Progenitor cell of endocrine pancreas (in vitro differentiated cells): ENCODE measurements at places on chromosomes 16 and 17.

DNA sequence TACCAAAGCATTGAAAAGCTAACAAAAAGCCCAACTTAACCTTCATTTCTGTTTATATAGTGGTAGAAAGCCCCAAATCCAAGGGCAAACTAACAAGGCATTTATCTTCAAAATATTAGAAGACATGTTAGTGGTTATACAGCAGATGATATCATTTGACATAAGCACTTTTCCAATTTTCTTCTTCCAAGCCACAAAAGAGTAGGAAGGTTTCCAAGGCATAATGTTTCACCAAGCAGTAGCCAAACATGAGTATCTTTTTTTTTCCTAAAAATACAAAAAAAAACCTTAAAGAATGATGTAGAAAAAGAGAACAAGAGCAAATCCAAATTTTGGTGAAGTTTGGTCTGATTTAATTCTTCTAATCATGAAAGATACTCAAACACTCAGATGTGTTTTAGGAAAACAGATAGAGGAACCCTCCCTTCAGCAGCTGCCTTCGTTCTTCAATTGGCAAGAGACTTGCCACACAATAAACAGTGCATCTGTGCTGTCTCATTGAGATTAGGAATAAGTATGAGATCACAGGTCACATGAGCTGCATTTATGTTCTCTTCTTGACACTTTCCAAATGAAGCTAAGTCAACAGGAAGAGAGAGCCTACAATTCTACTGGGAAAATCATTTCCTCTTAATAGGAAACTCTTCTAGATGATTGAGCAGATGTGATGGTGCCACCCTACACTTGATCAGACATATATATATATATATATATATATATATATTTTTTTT lies 106.7 kb downstream of the TTC19 start:
- DNase-seq, result no peak

- DNase-seq, result no peak
These were observed 62.6 kb downstream of the ZFHX3 start for GRCh38 chr16:72985148-72985941.

DNA sequence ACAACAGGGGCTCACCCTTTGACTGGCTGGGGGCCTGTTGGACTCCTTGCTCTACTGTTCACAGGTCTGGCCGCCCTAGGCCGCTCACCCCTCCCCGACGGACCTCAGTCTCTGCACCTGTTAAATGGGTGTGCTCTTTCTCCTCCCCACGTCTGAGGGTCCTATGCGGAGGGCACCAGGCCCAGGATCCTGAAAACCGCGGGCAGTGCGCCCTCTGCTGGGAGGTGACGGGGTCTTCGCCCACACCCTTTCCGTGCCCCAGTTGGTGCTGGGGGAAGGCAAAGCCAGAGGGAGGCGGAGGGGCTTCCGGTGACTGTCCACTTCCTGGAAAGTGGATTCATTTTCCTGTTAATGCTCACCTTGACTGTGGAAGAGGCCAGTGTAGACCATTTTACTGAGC lies 1010.9 kb downstream of the KCNJ18 start:
- no peak for DNase-seq

GRCh38 chr17:5373112-5373511 lies 46.4 kb downstream of the NUP88 start:
- DNase-seq, result no peak

GRCh38 chr17:21177401-21177800 lies 36.6 kb downstream of the TMEM11 start:
- no peak for DNase-seq

DNA sequence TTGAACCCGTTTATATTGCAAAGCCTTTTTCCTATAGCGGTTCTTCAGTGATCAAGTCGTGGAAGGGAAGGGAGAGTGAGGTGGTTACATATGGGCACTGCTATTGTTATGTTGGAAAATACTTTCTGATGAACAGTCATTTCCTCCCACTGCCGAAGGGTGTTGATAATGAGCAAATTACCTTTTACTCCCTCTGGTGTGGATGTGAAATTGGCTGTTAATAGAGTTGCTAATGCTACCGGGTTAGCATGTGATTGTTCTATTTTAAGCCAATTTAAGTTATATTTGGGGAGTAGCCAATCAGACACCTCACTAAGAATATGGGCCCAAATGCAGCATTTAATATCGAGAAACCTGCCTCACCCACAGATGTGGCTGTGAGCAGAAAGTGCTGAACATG lies 15.6 kb upstream of the PMFBP1 start:
- no peak for DNase-seq

DNA sequence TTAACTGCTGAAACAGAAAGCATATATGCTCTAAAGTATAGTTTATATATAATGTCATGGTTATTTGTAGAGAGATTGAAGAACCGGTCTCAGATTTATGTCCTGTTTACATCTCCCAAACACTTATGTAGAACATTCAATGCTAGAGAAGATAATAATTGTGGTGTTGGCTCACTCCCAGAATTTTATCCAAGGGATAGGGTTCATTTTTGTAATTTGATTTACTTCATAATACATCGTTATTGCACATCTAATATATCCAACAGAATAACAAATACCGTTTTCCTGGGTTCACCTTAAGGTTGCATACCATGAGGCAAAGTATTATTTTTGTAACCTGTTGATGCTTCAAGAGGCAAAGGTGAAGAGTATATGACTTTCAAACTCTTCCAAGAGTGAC lies 202.8 kb upstream of the TBX2 start:
- DNase-seq, result no peak

DNA sequence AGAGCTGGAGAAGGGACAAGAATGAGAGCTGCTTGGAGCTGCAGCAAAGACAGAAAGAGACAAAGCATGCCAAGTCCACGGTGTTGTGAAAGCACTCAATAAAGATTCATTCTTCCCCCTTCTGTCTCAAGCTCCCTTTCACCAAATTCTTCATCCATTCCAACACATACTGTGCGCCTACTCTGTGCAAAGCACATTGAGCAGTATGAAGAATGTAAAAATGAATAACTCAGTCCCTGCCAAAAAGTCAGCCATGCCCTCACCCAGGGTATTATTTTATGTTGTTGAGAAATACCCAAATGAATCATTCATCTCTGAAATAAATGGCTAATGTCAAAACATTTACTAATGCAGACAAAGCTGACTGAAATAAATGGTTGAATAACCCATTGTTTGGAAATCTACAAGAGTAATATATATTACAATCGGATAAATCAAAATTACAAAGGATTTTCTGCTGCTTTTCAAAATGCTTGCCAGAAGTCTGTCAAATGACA lies 282.9 kb upstream of the IRX5 start:
- DNase-seq, result no peak

DNA sequence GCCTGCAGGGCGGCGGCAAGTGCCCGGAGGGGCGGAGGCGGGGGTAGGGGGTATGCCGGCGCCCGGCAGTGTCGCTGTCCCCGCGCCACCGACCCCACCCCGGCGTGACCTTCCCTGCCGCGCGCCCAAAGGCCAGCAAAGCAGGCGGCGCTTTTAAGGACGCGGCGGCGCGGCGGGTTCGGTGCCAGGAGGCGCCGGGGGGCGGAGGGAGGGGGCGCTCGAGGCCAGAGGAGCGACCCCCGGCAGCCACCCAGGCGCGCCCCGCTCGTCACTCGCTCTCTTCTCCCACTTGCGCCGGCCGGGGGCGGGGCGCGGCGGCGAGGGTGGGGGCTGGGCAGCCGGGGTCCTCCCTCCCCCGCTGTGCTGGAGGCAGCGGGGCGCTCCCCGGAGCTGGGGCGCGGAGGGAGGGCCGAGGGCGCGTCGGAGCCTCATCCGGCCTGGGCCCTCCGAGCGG lies 8.6 kb upstream of the BAHCC1 start:
- DNase-seq, result peak; percentile 49

DNA sequence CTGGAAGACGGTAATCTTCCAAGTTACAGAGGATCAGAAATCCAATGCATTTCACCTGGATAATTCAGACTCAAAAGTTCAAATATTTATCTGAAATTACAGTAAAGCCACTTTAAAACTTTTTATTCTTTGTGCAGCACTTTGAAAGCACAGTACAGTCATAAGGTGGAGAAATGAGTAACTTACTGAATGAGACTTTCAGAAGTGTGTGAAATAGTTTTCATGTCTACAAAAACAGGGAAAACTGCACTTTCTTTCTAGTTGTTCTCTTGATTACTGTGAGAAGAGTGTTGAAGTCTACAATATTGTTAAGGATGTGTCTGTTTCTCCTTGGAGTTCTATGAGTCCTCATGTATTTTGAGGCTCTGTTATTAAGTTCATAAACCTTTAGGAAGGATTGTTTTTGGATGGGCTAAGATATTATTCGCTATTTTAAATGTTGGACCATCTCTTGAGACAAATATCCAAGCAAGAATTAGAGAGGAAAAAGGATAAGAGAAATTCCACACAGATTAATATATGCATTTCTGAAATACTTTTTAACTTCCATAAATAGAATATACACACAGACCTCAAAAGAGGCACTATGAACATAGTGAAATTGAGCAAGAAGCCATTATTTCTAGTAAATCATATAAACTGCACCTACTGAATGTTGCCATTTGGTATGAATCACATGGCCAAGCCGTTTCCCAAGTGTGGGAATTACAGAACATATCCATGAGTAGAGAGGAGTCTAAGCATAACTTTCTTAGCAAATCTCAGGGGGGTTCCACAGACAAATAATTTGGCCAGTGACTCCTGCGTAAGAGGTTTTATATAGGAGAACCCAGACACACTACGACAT lies 83.6 kb upstream of the PLEKHM1 start:
- DNase-seq, result no peak

DNA sequence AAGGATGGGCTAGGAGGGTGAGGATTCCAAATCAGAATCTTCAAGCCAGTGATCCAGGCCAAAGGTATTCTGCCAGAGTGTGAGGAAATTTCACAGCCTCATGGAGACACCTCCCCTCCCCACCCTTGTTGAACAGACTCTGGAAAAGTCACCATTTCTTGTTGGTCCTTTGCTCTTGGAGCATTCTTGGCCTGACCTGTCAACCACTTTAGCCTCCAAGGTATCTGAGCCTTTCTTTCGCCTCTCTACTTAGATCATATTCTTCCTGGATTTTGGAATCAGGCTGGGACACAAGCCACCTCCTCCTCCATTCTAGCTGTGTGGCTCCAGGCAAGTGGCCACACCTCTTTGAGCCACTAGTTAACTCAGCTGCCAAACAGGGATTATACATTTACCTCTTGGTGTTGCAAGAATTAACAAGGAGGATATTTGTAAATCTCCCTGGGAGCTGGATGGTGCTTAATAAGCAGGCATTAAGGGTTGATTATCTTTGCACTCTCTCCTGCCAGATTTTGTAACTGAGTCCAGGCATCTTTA lies 193.5 kb downstream of the WWOX start:
- no peak for DNase-seq

- peak; percentile 64 for DNase-seq
These were observed 5.9 kb downstream of the CTF1 start for GRCh38 chr16:30902029-30902972.

- DNase-seq, result peak; percentile 76
These were observed at the start of gene ITGB4 for GRCh38 chr17:75720656-75721462. ITGB4 (plus strand) TSS chr17:75721459; CDS start chr17:75724704, 3,245 bp downstream.

DNA sequence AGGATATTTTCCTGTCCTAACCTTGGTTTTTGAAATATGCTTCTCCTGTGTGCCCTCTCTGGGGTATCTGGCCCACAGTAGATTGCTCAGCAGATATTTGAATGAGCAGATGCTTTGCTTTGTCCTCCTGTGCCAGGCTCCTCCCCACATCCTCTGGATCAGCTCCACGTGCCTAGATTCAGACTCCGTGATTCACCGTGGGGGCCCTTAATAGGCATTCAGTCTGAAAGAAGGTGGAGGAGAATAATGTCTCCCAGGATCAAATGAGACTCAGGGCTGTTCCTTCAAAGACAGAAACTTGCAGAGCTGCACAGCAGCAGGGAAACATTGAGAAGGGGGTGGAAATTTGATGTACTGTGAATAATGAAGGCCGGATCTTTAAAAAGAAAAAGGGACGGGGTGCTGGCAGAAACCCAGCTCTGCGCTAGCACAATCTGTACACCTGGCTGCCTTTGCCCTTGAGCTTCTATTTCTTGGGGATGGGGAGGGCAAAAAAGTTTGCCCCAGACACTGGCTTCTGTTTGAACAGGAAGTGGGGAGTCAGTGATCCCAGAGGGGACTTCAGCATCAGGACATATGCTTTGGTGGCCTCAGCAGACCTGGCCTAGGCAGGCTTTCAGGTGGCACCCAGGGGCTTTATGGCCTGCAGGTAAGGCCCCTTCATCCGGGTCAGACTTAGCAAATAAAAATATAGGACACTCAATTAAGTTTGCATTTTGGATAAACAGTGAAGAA lies 15.9 kb upstream of the SLC12A3 start:
- no peak for DNase-seq

- DNase-seq, result peak; percentile 43
These were observed 12.0 kb downstream of the CORO7 start for GRCh38 chr16:4404247-4404966.

DNA sequence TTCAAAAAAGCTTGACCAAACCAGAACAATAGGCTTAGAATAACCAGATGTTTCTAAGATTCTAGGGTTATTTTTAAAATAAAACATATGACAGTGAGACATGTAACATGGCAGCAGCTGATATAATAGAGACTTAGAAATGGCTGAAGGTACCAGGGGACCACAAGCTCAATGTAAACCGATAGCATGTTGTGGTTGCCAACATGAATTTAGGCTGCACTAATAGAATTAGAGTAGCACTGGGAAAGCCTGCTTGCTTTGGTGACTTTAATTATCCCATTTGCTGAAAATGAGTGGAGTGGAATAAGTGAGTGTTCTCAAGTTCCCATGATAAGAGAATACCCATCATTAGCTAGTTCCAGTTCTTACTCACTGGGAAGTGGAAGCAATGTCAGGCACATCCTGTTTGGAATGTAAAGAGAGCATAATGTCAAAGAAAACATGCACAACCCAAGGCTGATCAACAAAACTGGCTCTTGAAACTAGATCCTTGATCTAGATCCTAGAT lies 621.2 kb upstream of the CDH5 start:
- no peak for DNase-seq

DNA sequence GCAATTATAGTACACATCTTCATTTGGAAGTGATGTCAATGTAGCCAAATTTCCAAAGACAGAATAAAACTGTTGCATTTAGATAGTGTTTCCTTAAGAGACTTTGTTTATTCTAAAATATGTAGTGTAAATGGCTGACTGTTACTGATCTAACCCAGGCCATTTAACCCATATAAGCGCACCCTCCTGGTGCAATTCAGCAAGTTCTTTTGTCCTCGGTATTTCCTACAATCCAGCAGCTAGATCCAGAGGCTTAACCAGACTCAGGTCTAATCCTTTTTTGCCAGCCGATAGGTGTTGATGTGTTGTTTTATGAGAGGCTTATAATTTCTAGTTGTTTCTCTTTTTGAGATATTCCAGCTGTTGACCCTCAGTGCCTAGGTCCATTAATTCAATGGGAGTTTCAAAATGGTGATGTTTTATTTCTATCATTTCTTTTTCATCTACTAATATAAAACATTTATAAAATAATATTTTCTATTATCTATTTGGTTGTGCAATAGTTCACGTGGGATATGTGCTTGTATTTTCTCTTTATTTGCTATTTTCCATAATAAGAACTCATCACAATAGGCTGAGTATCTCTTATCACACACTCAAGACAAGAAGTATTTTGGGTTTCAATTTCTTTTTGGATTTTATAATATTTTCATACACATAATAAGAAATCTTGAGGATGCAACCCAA lies 14.5 kb downstream of the ABCA9 start:
- no peak for DNase-seq

GRCh38 chr17:63477480-63478440 lies 899 bp downstream of the ACE start:
- DNase-seq, result no peak

- no peak for DNase-seq
These were observed 13.8 kb downstream of the AANAT start for GRCh38 chr17:76481071-76481655.
